ENCODE measurements at places on chromosomes 7 and 10.

- no peak for DNase-seq
These were observed 86.6 kb upstream of the TCERG1L start for GRCh38 chr10:131398166-131398565.

DNA sequence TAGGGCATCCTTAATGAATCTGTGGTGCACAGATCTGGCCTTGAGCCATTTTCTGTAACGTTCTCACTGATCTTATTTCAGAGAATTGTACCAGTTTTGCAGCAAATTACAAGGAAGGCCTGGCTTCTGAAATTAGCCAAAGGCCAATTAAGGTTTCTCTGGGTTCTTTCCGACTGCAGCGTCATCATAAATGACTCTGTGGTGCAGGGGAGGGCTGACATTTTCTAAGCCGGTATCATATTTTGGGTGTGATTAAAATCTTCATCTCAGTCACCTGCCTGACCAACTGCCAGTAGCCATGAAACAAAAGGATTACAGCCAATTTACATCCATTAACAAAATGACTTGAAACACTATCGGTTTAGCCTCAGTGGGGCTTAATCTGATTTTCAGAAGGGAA, 363.7 kb downstream of the ADRA2A start:
- DNase-seq = no peak

DNA sequence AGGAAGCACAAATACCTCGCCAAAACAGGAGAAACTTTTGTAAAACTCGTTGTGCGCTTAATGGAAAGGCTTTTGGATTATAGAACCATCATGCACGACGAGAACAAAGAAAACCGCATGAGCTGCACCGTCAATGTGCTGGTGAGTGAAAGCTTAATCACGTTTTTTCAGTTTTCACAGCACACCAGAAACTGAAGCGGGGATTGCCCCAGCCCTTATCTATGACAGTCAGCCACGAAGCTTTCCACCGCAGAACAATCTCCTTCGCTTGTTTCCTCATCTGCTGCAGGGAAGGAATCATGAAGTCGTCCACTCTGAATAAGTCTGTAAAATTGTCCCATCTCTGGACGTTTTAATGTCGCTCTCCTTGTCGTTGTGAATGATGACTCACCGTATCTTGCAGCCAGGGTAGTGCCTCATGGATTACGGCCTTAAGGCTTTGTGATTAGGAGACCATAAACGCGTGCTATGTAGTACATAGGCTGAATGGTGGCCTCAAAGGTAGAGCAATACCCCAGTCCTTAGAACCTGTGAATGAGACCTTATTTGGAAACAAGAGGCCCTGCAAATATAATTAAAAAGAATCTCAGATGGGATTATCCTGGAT, 174.9 kb upstream of the NPS start:
- no peak for DNase-seq

- peak; percentile 34 for DNase-seq
These were observed 14.0 kb upstream of the PTTG1IP2 start for GRCh38 chr7:90455163-90456030.

- no peak for DNase-seq
These were observed 35.8 kb upstream of the EZH2 start for GRCh38 chr7:148919859-148920258.

DNA sequence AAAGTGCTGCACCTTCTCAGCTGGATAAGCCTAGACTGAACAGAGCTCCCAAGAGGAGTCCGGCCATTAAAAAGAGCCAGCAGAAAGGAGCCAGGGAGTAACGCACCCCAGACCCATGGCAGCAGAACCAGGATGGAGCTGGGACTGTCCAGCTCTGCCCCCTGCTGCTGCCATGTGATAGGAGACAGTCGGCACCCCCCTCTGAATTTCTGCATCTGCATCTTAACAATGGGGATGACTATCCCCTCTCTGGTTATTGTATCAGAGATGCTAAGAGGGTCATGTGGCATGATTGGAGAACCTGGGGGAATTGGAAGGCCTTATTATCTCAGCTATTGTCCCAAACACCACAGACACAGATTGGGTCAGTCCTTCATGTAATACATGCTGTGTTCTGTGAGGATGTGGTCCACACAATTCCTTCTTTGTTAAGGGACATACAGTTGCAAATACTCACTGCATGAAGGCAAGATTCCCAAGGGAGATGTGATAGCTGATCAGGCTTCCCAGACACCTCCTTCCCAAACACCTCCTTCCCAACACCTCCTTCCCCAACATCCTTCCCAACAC, 29.3 kb downstream of the PLEKHS1 start:
- no peak for DNase-seq

GRCh38 chr7:29243910-29244655, 49.5 kb downstream of the CHN2 start:
- no peak for DNase-seq

DNA sequence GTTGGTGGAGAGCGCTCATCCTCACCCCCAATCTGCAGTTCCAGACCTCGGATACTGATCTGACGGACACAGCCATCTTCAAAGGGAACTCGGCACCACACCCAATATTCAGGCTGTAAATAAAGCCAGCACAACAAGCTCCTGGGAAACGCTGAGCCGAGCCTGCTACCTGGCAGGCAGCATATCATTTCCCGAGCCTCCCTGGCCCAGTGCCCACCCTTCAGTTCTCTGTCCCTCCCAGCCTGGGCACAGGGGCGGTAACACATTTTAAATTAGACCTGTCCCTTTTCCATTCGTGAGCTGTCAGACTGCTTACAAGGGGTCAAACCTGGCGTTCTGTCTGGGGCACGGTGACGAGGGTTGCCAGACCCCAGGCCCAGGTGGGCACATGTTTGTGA, 250.5 kb downstream of the ARHGAP12 start:
- no peak for DNase-seq

DNA sequence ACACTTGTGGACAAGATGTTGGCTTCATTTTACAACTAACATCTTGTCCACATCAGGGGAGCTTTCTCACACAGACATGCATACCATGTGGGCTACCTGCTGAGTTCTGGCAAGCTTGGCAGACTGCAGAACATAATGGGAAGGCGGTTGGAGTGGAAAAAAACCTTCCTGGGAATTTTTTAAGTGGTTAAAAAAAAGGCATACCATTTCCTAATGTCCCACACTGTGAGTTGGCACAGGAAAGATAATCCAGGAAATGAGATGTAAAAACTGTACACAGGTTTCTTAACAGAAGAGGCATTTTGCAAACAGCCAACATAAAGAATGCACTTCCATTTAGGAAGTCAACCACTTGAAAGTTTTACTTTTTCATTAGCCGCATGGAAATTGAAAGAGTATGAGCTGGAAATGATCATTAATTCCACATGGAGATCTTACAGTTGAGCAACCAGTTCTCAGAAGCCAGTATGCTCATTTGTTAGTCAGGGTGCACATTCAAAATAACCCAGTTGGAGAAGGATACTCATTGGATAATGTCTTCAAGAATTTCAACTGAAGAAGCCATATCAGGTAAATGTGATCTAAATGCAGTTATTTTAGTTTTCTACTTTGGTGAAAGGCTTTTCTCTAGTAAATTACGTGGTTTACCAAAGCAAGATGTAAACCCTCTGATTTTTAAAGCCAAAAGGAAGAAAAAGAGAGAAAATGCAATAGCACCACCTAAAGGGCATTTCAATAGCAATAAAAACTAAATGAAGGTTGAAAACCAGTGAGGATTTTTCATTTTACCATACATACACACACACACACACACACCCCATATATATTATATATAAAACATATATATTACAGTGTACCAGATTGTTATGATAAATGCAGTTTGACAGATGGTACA, 194.0 kb downstream of the TAX1BP1 start:
- DNase-seq = peak; percentile 78

GRCh38 chr7:20283385-20283784, 47.3 kb upstream of the ITGB8 start:
- no peak for DNase-seq

All from fibroblast of skin of left quadriceps (primary cell).